ENCODE measurements at places on chromosomes 5 and 9. TPM values are rescaled to one million over a fixed set of nuclear protein-coding genes. Genes with fewer than 3 reads are reported as not detected.

GRCh38 chr9:28888806-28889205 is 1315.5 kb upstream of the C9orf72 start:
- DNase-seq: no peak
- no peaks in the 10 kb centered on the region for H3K4me1 ChIP-seq
- no peaks in the 10 kb centered on the region for H3K27me3 ChIP-seq
- H3K4me3 ChIP-seq: no peak overlapping the region
- H3K27ac ChIP-seq: no peak overlapping the region
- no peaks in the 10 kb centered on the region for H3K36me3 ChIP-seq

DNA sequence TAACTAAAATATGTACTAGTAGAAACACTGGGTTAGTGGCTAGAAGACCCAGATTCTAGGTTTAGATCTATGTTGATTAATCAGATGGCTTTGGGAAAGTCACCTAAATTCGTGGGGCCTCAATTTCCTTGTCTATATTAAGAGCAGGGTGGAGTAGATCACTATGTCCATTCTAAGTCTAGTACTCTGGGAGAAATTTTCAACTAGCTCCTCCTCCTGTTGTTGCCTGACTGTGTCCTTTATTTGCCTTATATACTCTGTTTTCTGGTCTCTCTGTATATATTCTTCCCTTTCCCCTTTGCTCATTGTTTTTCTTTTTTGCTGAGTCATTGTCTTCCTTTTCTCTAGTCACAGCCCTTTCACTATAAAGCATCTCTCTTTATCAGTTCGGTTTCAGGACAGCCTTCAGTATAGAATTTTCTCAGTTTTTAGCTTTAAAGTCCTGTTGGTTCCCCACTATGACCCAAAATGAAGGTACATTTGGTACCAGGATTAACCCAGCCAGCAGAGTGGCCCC is 44.5 kb upstream of the CDH6 start:
- H3K4me1 ChIP-seq: no peaks in the 10 kb centered on the region
- H3K4me3 ChIP-seq: no peak overlapping the region
- H3K36me3 ChIP-seq: no peaks in the 10 kb centered on the region
- DNase-seq: no peak
- no peak overlapping the region for H3K27ac ChIP-seq

The ACOT12 gene
- not detected for total RNA-seq

The PCDHGA11 gene
- 3.4 TPM for total RNA-seq

DNA sequence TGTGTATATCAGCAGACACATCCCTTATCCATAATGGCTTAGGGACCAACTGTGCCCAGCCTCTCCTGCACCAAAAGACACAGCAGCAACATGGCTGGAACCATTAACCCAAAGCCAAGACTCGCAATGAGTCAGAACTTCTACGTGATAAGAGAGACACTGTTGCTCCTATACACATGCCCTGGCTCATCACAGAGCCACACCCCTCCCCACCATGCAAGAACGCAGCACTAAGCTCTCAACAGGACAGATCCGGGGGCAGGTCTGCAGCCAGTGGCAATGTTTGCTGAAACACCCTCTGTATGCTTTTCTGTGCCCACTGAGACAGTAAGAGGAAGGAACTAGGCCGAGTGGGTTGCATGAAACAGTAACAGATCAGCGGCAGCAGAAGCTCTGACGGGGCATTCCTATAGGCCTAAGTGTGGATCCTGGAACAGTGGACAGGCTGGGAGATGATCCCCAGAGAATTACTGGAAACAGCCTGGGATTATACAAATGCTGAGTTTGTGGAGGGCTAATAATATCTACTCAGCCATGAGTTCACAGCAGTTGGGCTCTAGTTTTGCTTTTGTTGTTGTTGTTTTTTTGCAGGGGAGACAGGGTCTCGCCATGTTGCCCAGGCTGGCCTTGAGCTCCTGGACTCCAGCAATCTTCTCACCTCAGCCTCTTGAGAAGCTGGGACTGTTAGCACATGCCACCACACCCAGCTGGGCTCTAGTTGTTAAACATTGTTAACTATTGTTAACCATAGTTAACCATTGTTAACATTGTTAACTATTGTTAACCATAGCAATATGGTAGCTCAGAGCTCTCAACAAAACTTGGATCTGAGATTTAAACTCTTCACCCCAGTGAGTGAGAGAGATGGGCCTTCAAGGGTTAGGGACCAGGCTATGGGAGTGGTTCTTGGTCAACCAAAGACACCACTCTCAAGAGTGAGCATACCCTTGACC is 41.0 kb downstream of the B4GALT1 start:
- H3K4me1 ChIP-seq: peaks cover 43% of the 10 kb centered on the region
- H3K27me3 ChIP-seq: no peaks in the 10 kb centered on the region
- peaks cover 32% of the 10 kb centered on the region for H3K36me3 ChIP-seq
- peak overlapping the region; percentile 17 for H3K27ac ChIP-seq
- no peak overlapping the region for H3K4me3 ChIP-seq

- H3K36me3 ChIP-seq: peaks cover 50% of the 10 kb centered on the region
- no peak overlapping the region for H3K27ac ChIP-seq
- no peak for DNase-seq
- H3K4me3 ChIP-seq: no peak overlapping the region
- no peaks in the 10 kb centered on the region for H3K4me1 ChIP-seq
These were observed 23.0 kb downstream of the IARS1 start for GRCh38 chr9:92270511-92270910.

The GRIN1 gene
- total RNA-seq: 0.10 TPM

The NUDCD2 gene
- 50.4 TPM for total RNA-seq

The MEGF10 gene
- 0.05 TPM for total RNA-seq

DNA sequence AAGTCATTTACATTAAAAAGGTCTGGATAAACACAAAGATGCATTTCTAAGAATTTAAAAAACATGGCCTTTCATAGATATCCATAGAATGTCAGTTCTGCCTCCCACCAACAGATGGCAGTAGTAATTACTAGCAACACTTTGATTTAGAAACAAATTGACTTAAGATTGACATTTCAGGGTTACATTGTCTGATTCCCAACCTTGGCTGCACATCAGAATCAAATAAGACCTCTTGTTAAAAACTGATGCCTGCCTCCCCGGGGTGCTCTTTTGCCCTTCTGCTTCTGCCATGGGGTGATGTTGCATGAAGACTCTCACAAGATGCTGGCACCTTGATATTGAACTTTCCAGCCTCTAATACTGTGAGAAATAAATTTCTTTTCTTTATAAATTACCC is 146.2 kb upstream of the GPR151 start:
- no peaks in the 10 kb centered on the region for H3K36me3 ChIP-seq
- H3K27me3 ChIP-seq: no peaks in the 10 kb centered on the region
- no peak overlapping the region for H3K4me3 ChIP-seq
- no peak overlapping the region for H3K27ac ChIP-seq
- no peak for DNase-seq

The EMB gene
- total RNA-seq: 48.9 TPM

- no peak overlapping the region for H3K4me3 ChIP-seq
- DNase-seq: no peak
- no peaks in the 10 kb centered on the region for H3K27me3 ChIP-seq
- H3K27ac ChIP-seq: no peak overlapping the region
These were observed 267.0 kb upstream of the NUDT12 start for GRCh38 chr5:103829585-103829984.

The CDC25C gene
- total RNA-seq: 9.2 TPM

DNA sequence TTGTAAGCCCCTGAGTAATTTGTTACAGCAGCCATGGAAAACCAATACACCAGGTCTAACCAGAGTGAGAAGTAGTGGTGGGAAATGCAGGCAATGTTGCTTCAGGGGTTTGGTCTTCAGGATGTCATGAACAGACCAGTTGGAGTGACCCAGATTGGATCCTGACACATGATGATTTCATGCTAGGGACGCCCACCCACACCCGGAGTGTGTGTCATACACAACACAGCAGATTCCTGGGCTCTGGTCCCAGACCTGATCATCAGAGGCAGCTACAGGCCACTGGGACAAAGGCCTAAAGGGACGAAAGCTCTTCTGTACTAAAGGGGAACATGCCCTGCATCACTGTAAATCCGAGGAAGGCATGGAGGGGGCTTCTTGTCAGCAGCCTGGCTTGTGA is 194.2 kb downstream of the NSG2 start:
- DNase-seq: no peak
- no peak overlapping the region for H3K4me3 ChIP-seq
- no peak overlapping the region for H3K27ac ChIP-seq
- no peaks in the 10 kb centered on the region for H3K27me3 ChIP-seq
- no peaks in the 10 kb centered on the region for H3K4me1 ChIP-seq
- no peaks in the 10 kb centered on the region for H3K36me3 ChIP-seq

DNA sequence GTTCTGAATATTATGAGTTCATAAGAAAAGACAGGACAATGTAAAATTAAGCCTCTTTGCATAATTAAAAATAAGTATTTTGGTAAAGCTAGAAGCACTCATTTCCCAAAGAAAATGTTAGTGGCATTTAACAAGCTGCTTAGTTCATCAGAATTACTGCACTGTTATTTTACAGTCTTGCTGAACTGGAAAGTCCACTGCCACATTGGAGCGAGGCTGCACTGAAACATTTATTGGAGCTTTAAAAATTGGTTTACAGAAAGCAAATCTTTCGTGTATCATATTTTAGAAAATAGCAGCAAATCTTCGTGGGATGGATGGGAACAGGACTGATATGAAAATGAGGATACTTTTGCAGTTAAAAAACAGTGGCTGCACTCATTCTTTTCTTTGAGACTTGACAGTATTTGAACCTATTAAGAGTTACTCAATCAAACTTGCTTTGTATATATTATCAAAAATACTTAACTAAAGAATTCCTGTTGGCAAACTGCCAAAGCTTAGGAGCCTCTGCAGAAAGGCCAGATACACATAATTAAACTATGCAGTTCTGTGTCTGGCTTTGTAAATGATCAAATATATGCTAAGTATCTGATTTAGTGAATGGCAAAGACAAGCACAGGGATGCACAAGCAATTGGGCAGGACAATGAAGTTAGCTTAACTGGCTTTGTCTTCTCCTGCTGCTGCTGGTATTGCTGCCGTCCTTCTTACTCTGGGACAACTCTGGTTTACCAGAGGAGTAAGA is 16.5 kb upstream of the FBXL7 start:
- H3K4me3 ChIP-seq: no peak overlapping the region
- DNase-seq: no peak
- H3K4me1 ChIP-seq: no peaks in the 10 kb centered on the region
- no peaks in the 10 kb centered on the region for H3K27me3 ChIP-seq
- no peak overlapping the region for H3K27ac ChIP-seq

DNA sequence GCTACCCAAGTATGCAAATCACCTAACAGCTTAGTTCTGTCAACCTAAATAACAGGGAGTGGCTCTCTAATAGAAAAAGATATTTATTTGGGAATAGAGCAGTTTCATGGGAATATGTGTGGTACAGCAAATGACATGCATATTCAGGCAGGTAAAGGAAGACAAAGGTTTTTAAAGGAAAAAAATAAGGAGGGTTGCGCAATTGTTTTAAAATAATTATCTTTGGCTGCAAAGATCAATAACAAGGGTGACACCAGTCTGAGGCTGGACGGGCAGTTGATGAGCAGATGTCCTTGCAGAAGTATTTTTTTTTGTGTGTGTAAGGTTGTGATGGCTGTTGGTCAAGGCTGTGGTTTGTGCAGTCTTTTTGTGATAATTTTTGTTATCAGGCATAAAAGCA is 332.0 kb downstream of the ARHGEF28 start:
- no peak for DNase-seq
- no peaks in the 10 kb centered on the region for H3K27me3 ChIP-seq
- no peaks in the 10 kb centered on the region for H3K36me3 ChIP-seq

- no peak for DNase-seq
- peak overlapping the region; percentile 75 for H3K4me3 ChIP-seq
- H3K4me1 ChIP-seq: peaks cover 10% of the 10 kb centered on the region
- no peaks in the 10 kb centered on the region for H3K36me3 ChIP-seq
- H3K27me3 ChIP-seq: peaks cover 4% of the 10 kb centered on the region
These were observed 2.3 kb downstream of the EFNA5 start for GRCh38 chr5:107668154-107669095.

DNA sequence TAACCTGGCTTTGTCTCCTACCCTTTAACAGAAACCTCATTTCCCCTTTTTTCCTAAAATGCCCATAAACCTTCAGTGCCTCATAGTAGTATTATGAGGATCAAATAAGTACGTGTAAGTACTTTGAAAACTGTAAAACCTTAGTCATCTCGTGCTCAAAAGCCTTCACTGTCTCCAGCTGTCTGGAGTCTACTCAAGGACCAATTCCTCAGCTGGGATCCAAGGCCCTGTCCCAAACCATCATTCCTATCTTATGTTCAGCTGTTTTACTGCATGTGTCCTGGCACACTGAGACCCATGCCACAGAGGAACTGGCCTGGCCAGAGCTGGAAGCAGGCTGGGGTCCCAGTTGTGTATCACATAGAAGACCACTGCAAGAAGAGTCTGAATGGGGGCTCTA is 15.9 kb downstream of the ADAMTSL1 start:
- no peak overlapping the region for H3K4me3 ChIP-seq
- no peaks in the 10 kb centered on the region for H3K27me3 ChIP-seq
- H3K4me1 ChIP-seq: no peaks in the 10 kb centered on the region
- no peak for DNase-seq

DNA sequence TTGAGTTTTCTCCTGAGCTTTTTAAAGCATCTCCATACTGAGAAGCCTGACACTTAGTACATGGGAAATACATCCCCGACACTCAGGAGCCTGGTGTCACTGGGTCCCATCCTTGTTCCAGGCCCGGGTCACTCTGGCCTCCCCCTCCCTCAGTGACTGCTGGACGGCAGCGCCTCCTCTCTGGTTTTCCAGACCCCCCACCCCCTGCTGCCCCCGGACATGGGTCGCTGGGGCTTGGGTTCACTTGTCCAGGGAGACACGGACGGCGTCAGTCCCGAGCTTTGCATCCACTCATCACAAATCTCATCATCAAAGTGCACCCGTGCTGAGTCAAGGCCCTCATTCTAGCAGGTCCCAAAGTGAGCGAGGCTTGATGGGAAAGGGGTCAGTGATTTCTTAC is 243.0 kb downstream of the IRX2 start:
- no peaks in the 10 kb centered on the region for H3K4me1 ChIP-seq
- H3K36me3 ChIP-seq: no peaks in the 10 kb centered on the region
- no peak overlapping the region for H3K4me3 ChIP-seq
- DNase-seq: no peak

DNA sequence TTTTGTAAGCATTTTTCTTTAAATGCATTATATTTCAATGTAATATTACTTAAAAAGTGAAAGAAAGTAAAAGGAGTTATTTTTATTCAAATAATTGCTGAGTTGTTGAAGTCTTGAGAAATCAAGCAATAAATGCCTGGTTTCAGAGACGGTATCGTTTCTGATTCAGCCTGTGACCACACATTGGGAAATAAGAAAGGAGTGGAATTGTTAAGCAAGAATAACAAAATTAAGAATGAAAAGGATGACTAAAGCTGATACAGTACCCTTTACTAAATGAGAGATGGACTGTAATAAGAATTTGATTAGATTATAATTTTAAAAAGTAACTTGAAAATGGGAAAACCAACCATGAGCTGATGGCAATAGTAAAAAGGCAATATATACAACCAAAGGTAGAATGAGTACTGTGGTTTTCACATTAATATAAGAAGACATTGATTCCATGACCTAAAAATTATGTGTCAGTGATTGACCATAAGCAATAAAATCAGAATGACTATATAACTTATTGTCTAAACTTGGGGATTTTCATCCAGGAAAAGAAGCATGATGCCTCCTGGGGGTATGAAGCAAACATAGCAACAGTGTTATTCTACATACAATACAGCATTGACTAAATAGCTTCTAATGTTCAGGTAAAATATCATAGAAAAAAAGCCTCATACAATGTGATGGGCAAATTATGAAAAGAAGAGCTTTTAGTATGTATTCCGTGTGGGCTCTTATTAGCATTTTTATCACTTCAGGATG is 101.9 kb upstream of the PRDM9 start:
- no peak overlapping the region for H3K4me3 ChIP-seq
- no peak overlapping the region for H3K27ac ChIP-seq
- H3K36me3 ChIP-seq: no peaks in the 10 kb centered on the region

The MINAR2 gene
- not detected for total RNA-seq

The RPL7A gene
- total RNA-seq: 4,036 TPM

- no peak for DNase-seq
- H3K4me1 ChIP-seq: no peaks in the 10 kb centered on the region
- no peak within 1 kb of the TSS for H3K4me3 ChIP-seq
- no peaks in the 10 kb centered on the region for H3K27me3 ChIP-seq
These were observed at the start of gene PROP1 for GRCh38 chr5:177995691-177996595. Gene PROP1, minus strand, starts transcription at chr5:177996242. Its CDS starts 309 bp downstream, at chr5:177995933.
